GM23248 (cell line): ENCODE measurements at places on chromosomes 2 and 18.

- no peak for DNase-seq
Observed at GRCh38 chr2:76008001-76008702, 297.4 kb upstream of the GCFC2 start.

GRCh38 chr2:215751200-215751910, 262.0 kb downstream of the MREG start:
- DNase-seq, result peak; percentile 95

- DNase-seq, result no peak
Observed at GRCh38 chr2:227674485-227674884, 7.9 kb downstream of the SCYGR5 start.

DNA sequence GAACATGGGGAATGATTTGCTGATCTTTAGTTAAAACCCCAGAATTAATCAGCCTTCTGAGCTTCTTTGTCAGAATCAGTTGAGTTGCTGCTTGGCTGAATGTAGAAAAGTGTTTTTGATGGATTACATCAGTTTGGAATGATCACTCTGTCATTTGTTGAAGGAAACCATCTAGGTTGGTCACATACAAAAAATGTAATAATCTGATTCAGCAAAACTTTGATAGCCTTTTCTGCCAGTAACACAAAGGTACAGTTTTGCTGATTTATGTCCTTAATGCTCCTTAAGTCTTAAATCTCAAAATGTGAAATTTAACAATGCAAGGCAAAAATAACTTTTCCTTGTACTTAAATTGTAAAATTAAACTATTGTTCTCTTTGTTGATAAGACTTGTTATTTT, 74.3 kb downstream of the GALNT13 start:
- no peak for DNase-seq

DNA sequence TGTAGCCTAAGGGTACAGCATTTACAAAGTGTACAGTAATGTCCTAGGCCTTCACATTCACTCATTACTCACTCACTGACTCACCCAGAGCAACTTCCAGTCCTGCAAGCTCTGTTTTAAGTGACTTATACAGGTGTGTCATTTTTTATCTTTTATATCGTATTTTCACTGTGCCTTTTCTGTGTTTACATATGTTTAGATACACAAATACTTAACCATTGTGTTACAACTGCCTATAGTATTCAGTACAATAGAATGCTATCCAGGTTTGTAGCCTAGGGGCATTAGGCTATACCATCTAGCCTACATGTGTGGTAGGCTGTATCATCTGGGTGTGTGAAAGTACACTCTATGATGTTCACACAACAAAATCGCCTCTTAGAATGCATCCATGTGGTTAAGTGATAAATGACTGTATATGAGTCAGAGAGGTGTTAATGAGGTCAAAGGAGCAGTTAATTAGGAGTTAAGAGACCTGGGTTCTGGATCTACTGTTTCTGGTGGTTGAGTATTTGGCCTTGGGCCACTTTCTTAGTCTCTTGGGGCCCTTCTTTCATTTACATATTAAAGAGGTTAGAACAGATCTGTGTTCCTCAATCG, 149.1 kb downstream of the GREB1L start:
- DNase-seq, result peak; percentile 85

- peak; percentile 51 for DNase-seq
Observed at GRCh38 chr2:54329482-54330161, 73.6 kb upstream of the TSPYL6 start.

DNA sequence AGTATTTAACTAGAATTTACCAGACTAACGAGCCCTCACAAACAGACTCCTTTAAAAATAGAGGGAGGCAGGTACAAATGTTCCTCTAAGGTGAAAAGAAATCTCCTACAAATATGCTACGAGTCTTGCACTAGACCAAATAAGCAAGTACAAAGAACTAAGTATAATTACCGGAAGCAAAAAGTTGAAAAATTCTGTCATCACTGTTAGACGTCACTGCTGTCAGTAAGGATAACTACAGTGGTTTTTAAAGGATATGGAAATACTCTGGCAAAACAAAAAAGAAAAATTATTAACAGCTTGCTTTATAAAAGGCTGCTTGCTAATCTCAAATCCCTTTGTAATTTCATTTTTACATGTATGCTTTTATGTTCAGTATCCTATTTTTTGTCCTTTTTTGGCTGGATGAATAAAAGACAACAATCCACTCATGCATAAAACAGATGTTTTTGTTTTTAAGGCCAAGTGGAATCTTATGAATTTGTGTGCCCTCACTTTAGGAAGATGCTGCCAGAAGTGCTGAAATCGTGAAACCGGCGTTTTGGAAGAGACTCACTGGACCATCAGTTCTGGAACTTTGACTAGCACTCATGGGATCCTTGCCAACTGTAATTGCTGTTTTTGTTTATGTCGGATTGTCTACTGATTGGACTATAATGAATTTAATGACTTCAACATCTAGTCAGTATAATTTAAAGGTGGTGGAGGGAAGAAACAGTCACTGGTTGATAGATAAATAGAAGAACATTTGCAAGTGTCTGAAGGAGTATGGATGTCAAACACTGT, 6.7 kb downstream of the ZNF521 start:
- peak; percentile 38 for DNase-seq

DNA sequence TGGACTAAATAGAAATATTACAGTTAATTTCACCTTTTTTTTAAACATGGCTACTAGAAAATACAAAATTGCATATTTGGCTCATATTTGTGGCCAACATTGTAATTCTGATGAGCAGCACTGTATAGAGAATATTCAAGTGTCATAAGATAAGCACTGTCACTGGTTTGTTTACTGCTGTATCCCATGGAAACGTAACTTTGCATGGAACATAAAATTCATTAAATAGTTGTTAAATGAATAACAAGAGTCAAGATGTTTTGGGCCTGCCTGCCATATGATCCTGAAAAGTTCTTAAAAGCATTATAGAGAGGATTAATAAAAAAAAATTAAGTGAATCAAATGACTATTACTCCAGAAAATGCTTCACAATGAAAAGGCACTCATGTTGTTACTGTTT, 763.7 kb upstream of the CRIM1 start:
- no peak for DNase-seq

DNA sequence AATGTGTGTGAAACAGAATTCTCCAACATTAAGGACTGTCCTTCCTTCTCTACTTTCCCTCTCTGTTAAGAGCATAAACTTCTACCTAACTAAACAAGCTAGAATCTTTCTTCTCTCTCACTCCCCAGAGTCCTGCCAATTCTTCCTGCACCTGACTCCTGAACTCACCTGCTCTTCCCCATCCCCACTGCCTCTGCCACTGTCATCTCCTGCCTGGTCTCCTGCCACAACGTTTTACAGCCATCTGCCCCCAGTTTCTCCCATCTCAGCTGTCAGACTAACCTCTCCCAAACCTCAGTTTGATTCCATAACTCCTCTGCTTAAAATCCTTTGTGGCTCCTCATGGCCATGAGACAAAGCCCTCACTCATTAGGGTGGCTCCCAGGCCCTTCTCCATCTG, 288.3 kb upstream of the FBXO11 start:
- DNase-seq, result no peak

DNA sequence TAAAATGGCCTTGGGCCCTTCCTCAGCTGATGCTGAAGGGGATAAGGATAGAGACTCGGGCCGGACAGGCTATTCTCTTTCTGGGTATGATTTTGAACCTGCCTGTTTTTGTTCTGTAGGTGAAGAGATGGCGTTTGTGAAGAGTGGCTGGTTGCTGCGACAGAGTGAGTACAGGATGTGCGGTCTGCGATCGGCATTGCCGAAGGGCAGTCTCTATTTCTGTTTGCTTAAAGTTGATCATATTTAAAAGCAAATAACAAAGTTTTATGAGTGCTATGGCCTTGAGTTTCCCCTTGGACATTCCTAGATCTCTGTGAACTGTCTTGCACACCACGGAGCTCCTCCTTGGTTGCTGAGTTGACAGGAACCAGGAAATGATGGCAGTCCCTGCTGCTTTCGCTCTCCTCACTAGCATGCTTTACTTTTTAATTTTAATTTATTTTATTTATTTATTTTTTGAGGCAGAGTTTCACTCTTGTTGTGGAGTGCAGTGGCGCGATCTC, 15.7 kb downstream of the PLEKHB2 start:
- no peak for DNase-seq

DNA sequence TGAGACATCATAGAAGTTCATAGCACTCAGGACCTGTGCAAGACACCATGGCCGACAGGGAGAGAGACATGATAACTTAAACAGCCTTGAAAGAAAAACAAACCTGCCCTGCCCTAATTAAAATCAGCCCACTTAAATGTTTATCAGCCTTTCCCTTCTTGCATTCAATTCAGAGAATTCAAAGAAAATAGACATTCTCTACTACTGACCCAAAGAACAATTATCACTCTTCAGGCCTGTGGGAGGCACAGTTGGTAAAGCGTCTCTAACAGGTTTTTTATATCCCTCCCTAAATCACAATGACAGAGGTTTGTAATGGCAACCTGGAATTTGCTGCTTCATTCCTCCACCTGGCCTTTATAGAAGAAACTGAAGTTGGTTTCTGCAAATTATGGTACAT, 1.7 kb downstream of the CDK15 start:
- DNase-seq, result no peak

- no peak for DNase-seq
Observed at GRCh38 chr2:159098921-159099411, 130.5 kb downstream of the TANC1 start.

DNA sequence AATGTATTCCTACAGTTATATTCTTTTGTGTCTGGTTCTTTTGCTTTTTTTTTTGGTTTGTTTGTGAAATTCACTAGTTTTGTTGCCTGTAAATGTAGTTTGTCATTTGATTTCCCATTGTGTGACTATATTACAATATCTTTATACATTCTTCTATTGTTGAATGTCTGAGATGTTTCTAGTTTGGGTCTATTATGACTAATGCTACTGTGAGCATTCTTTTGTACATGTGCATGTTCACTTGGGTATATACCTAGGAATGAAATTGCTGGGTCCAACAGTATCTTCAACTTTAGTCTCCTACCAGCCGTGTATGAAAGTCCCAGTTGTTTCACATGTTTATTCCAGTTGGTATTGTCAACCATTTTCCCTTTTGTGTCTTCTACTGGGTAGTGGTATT, 112.7 kb upstream of the RBMS1 start:
- peak; percentile 41 for DNase-seq

DNA sequence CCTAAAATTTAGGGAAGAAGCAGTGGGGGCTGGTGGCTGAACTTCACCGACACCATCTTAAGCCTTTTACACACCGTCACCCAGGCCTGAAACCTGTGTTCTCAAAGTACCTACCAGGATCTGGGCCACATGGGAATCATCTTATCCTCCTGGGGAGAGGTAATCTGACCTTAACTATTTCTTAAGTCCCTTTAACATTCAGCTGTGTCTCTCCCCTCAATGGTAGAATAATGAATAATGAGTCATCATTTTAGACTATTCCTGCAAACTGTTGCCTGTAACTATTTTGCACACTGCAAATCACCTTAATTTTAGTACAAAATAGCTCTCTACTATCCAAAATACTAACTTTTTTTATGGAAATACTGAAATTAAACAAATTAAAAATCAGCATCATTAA, 149.4 kb upstream of the KLF7 start:
- peak; percentile 13 for DNase-seq

DNA sequence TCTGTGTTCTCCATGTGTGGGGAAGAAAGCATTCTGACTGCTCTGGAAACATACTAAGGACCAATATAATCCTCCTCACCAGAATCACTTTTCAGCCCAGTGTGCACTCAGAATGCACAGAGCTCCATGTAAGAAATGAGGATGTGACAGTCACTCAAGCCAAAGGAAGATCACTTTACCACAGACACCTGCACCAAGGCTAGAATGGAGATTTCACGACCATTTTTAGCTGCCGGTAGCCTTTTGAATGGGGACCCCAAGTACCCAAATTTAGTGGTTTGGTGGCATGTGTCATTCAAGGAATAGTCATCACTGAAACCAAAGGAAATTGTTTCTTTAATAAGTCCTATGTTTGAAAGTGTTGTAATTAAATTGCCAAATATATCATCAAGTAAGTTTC, 613.2 kb upstream of the ACVR2A start:
- no peak for DNase-seq

DNA sequence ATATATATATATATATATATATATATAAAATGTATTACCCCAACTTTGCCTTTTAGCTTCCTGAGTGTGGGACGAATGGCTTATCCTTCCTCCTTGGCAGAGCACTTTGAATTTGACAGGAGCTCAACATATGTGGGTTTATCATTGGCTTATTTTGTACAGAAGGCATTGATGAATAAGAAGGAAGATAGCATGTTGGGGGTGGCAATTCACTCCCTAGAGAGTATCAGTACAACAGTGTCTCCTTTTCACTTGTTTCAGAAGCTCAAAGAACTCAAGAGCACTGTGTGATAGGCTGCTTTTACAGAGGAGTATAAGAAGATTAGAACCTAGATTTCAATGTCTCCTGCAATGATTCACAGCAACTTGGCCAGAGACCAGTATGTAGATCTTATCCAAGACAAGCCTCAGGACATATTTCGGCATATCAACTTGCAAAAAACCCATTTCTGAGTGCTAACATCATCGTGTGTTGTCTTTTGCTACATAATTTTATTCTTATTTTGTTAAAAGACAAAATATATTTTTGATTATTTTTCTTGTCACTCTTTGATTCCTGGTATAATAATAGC, 345.8 kb downstream of the SOCS6 start:
- DNase-seq, result peak; percentile 24

DNA sequence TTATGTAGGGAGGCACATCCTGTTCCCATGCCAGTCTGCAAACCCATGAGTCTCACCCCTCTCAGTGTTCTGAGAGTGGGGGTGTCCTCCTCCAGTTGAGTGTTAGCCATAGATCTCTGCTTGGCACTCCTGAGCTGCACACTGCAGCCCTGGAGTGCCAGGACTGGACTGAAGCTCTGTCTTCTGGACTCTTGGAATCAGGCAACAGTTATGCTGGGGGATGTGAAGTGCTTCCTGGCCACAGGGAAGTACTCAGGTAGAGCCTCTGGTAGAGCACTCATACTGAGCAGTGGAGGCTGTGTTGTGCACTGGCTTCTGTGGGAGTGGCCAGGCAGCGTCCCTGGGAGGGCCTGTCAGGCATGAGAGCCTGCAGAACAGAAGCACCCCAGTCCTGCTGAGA, 43.0 kb downstream of the SERPINB7 start:
- DNase-seq, result peak; percentile 18

GRCh38 chr2:177327009-177327408, 62.5 kb upstream of the NFE2L2 start:
- no peak for DNase-seq

GRCh38 chr2:38045811-38046210, 30.1 kb downstream of the CYP1B1 start:
- DNase-seq, result no peak

- no peak for DNase-seq
Observed at GRCh38 chr2:213726101-213726500, 441.8 kb downstream of the SPAG16 start.

DNA sequence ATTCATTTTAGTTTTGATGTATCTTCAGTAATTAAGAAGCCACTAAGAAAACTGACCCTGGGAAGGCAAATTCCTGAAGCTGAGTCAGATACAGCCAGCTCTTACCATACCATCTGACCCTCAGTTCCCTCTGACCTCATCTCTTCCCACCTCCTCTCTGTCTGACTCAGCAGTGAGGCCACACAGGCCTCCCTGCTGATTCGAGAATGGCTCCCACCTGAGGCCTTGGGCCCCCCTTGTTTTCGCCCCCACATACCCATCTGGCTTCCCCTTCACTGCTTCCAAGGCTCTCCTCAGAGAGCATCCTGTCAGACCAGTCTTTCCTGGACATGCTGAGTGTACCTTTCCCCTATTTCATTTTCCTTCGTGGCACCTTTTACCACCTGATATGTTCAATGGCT, 71.0 kb upstream of the CYP1B1 start:
- peak; percentile 97 for DNase-seq

- peak; percentile 71 for DNase-seq
Observed at GRCh38 chr2:42513252-42513918, 19.6 kb upstream of the KCNG3 start.
